ENCODE measurements at places on chromosomes 6 and 20.

- DNase-seq: no peak
Observed at GRCh38 chr6:7833751-7834070, 76.9 kb downstream of the TXNDC5 start.

GRCh38 chr20:5840411-5841002, 90.3 kb downstream of the SHLD1 start:
- DNase-seq: no peak

DNA sequence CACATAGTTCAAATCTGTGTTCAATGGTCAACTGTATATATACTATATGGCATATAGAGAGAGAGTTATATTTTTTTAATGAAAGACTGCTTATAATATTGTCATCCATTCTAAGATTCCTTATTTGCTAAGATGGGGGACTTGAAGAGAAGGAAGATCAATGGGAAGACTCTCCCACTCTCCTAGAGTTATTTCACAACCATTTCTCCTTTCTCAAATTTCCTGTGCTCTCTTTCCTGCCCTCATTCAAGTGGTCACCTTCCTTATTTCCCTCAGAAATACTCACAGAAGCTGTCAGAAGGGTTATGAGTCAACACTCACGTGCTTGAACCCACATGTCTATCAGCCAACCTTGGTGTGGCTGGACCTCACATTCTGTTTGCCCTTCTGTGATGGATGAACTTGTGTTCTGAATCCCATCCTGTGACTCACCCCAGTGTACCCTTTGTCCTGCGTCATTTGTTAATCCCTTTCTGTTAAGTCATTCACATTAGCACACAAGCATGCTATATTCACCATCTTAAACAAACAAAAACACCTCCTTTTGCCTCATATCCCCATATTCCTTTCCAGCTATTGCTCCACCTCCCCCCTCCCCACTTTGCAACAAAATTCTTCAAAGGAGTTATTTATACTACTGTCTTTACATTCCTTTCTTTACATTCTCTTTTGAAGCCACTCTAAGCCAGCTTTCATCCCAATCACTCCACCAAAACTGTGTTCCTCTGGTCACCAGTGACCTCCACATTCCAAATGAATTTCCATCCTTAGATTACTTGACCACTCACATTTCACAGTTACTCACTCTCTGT, 279.3 kb upstream of the TCF21 start:
- DNase-seq: peak; percentile 96

DNA sequence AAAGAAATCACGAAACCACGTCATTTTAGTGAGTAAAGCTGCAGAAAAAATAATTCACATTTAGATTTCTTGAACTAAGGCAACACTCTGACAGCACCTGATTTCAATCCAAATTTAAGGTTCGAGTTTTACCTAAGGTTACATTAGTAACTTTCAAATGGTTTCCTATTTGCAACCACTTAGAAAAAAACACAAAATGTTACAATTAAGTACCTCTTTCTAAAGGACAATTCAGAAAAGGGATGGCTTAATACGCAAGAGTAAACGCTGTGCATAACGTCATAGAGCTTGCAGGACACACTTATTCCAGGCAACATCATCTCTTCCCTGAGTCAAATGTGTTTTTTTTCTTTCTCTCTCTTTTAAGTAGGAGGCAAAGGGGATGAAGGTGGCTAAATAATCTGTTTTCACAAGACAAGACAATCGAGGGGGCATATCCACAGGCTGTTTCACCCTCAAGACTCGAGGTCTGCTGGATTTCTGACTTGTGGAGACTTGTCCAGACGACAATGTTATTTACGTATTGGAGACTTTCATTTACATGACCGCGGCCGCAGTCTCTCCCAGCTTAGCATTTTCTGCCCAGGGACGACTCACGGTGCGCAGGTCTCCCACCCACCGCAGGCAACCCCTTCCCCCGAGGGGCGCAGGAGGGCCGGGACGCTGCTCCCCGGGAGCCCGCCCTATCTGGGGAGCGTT, 86.0 kb downstream of the SESN1 start:
- peak; percentile 41 for DNase-seq

DNA sequence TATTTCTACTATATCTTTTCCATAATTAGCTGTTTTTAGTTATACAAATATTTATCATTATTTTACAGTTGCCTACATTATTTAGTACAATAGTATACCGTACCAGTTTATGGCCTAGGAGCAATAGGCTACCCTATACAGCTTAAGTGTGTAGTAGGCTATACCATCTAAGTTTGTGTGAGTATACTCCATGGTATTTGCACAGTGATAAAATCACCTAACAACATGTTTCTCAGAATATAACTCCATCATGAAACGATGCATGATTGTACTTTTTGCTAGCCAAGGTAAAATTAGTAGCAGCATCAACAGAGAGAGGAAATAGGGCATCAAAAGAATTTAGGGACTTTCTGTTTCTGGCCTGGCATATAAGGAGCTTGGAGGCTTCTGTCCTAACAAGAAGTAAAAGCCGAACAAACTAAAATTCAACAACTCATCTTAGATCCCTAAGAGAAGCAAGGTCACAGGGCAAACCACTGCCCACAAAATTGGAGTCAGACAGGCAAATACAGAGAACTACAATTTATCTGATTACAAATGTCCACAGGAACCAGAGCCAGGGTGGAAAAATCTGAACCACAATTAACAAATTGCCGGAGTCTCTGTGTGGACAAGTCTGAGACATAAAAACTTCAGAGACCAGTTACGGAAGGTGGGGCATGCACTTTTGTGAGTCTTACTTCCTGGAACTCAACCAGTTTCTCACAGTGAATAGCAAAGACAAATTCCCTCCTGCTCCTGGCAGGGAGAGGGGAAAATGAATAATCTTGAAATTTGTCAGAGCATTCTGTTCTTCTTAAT, 671.4 kb downstream of the RFPL4B start:
- peak; percentile 36 for DNase-seq

DNA sequence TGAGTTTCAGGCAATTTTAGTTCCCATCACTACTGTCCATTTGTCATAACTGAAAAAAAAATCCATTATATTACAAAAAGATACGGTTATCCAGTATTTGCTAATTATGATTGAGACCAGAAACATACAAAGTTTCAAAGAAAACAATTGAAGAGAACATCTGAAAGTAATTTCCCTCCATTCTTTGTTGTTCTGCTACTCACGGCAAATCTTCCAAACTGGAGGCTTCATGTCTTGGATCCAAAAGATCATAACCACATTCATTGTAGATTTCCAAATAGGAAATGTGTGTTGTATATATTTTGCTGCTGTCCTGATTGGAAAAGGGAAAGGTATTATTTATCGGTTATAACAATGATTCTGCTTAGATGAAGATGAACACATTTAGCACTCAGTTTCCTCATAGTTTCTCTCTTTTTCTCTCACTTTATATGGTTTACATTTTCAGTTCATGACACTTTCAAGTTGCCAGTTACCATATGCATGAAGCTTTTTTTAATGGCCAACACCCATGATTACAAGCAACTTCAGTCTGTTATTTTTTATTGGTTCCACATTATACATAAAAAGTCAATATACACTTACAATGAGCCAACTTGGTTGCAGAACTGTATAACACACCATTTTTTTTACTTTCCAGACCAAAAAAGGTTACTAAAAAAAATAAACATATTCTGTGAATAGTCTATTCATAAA, 90.4 kb downstream of the KIF6 start:
- DNase-seq: no peak

- no peak for DNase-seq
Observed at GRCh38 chr20:667351-668034, 8.1 kb downstream of the SCRT2 start.

- no peak for DNase-seq
Observed at GRCh38 chr6:79789896-79790295, 157.5 kb downstream of the ELOVL4 start.

- DNase-seq: no peak
Observed at GRCh38 chr6:99810942-99811620, 182.9 kb downstream of the MCHR2 start.

DNA sequence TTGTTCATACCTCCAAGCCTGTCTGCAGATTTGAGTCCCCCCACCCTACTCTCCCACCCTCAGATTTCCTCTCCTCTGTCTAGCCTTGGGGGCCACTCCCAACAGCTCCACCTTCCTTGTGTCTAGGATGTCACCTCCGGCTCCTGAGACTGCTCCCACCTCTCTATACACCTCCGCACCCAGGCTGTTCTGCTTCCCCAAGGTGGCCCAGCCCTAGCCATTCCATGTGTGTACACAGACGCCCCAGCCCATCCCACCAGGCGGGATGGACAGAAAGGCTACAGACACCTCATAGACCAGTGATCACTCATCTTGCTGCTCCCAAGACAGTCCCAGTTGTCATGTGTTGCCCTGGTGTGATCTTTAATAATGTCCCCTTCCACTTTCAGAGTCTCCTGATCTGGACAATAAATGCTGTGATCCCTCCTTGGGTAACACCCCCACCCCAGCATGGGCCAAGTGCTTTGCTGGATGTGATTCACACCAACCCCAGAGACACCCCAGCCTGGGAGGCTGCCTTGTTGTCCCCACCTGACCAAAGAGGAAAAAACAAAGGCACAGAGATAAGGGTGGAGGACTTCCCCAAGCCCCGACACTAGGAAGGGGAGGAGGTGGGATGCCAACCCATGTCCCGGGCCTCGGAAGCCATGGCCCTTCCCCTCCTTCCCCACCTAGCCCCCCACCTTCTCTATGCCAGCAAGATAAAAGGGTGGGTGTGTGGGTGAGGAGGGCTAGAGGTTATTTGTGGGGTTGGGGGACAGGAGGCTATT, 36.1 kb downstream of the MDFI start:
- no peak for DNase-seq

DNA sequence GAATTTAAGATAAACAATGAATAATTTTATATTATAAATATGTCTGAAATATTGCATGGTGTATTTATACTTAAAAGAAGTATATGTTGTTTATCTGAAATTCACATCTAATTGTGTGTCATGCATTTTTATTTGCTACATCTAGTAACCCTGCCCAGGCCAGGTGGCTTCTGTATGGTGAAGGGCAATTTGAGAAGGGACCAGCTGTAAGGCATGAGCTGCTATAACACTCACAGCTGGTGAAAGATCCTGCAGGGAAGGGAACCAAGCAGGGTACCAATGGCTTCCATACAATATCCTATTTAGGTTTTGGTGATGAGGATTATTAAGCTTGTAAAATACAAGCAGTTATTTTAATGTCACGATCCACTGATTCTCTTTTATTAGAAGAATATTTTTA, 921.8 kb upstream of the GJE1 start:
- DNase-seq: no peak

DNA sequence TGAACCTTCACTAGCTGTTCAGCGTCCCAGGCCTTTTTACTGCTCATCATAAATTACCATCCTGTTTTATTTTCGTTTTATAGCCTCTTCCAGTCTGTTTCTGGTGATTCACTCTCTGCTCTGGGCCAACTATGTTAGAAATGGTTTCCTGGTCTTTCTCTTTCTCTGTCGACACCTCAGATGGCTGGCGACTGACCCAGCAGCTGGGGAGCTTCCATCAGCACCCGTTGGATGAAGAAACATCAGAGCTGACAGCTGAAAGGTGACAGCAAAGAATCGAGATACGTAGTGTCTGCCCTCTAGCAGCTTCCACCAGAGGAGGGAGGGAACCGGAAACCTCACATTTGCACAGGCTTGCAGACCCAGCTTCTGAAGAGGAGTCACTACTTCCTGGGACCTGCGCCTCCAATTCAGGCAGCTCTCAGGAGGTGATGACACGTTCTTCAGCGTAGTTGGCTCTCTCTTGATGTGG, 82.9 kb upstream of the MLN start:
- DNase-seq: peak; percentile 51

- DNase-seq: no peak
Observed at GRCh38 chr6:110216140-110216539, 35.9 kb downstream of the CDC40 start.

GRCh38 chr20:1184260-1184637, 532 bp downstream of the TMEM74B start:
- DNase-seq: no peak

DNA sequence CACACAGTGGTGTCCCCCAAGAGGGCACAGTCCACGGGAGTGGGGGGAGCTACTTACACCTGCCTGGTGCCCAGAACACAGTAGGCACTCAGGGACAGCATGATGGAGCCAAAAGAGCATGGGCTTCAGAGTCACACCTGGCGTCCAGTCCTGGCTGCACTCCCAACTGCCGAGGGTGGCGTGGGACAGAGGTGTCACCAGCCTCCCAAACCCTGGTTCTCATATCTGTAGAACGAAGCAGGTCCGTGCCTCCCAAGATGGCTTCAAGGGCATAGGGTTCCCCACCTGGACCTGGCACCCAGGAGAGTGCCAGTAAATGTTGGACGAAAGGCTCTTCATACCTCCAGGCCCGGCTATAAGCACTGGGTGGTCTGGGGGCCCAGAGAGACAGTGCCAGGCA, 8.9 kb downstream of the HRH3 start:
- DNase-seq: no peak

DNA sequence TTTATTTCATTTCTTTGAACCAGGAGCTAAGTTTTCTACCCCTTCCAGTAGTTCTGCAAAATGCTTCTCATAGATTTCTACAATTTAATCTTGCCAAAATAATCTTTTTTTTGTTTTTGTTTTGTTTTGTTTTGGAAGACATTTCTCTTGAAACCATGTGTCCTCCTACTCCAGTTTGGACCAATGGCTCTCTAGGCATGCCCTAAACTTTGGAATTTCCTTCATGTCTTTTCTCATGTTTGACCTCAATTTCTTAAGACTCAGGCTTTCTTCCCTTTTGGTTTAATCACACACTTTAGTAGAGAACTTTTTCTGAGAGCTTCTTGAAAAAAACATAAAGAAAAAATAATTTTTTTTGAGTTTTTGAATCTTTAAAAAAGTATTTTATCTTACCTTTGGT, 173.8 kb downstream of the GJA1 start:
- DNase-seq: no peak

DNA sequence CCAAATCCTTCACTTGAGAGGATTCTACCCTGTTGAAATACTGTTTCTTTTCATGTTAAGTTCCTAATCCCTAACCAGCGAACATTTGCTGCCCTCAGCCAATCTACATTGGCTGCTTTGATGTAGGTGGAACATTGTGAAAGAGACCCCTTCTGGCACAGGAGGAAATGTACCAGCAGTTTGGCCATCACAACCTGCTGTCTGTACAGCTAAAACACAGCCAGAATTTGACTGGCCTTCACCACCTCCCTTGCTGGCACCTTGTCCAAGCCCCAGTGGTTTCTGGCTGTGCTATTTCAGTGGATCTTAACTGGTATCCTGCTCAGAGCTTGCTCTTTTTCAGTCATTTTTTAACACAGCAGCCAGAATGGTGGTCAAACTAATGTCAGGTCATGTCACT, 202.1 kb upstream of the EPHA7 start:
- DNase-seq: no peak

DNA sequence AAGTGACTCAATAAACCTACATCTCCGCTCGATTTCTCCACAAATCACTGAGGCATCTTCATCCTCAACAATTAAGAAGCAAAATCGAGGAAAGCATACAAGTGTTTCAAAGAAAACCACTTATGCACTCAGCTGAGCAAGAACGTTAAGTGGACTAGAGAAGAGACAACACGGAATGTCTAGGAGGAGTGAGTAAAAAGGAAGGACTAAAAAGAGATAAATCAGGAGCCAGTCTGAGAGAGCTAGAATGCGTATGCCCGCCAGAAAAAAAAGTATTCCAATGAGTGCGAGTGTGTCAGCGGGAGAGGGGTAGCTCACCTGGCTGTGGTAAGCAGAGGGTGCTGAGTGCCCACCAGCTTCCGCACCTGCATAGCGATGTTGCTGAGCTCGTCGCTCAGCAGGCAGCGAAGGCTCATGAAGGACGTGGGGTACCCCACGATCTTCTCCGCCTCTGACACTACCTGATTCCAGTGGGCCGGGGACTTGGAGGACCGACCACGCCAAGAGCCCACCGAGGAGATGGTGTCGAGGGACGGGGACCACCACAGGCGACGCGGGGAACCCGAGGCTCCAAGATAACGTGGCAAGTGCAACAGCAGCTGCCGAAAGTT, 587 bp downstream of the PDSS2 start:
- DNase-seq: no peak

GRCh38 chr6:125154761-125155135, 1.2 kb downstream of the TPD52L1 start:
- DNase-seq: no peak

All from epithelial cell of prostate (primary cell).